Choroid plexus epithelial cell (primary cell): ENCODE measurements at places on chromosomes 12 and 14.

GRCh38 chr14:86625637-86626036, 1095.7 kb downstream of the FLRT2 start:
- no peak for DNase-seq

DNA sequence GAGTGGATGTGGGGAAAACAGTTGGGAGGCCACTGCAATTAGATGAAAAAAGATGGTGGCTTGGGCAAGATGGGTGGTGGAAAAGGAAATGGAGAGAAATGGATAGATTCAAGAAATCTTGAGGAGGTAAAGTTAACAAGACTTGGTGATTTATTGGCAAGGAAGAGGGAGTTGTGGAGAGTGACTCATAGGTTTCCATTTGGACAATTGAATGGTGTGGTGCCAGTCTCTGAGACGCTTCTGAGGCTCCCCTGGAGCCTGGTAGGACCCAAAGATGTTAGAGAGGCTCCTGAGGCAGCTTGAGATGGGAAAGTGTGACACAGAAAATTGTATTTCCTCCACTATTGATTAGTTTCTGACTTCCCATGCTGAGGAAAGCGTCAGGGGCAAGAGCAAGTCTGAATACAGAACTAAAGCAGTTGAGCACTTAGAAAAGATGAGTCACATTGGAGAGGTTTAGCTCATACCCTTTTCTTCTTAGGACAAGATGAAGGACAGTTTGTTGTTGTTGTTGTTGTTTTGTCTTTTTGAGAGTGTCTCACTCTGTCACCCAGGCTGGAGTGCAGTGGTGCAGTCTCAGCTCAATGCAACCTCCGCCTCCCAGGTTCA, 4.5 kb downstream of the PRPF40B start:
- DNase-seq, result peak; percentile 32

DNA sequence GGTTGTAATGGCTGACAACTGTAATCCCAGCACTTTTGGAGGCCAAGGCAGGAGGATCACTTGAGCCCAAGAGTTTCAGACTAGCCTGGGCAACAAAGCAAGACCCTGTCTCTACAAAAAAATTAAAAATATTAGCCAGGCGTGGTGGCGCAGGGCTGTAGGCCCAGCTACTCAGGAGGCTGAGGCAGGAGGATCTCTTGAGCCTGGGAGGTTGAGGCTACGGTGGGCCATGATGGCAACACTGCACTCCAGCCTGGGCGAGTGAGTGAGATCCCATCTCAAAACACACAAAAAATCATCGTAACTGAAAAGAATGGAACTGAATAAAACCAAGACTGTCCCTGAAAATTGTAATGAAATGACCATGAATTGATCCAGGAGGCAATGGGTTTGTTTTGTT, 6.1 kb downstream of the CAMKK2 start:
- DNase-seq, result no peak

GRCh38 chr12:2854669-2855453, 2.0 kb downstream of the TEX52 start:
- no peak for DNase-seq

DNA sequence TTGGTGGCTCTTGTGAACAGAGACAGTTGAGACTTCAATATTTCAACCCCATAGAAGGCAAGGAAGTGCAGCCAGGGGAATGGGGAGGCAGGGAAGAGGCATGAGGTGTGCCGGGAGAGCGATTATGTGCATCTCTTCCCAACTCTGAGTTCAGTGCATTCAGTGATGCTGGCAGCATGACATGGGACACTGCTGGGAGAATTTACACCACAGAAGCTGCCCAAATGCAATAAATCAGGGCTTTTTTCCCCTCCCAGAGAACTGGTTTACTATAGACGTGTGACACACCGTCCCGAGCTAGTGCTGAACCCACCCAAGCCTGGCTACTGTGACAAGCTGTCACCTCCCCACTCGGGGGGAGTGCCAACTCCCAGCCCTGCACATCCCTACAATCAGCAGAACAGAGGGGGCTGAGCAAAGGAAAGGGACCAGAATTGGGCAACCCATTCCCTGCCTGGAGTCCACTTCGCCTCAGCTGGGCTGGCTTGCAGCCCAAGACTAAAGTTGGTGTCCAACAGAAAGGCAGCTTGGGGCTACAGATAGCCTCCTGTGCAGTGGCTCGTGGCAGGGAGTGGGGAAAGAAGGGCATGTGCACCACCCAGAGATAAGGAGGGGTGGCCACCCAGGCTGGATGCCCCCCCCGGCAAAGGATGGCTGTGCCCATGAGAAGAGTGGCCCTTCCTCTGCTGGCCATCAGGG, 16.7 kb downstream of the AHSA1 start:
- no peak for DNase-seq

DNA sequence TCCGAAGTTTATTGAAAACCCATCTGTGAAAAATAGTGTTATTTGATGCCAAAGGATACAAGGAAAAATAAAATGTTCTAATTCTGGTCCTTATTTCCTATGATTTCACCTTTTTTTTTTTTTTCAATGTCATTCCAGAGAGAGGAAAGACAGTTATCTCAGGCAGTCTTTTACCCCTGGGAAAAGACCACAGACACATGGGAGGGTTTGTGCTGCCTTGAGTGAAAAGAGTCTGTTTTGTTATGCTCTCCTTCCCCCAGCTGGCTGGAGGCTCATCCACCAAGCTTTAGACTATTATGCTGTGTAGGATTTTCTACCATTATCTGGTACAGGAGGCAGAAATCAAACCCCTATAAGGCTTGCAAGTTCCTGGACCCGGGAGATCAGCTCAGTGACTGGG, 151.8 kb downstream of the CRADD start:
- peak; percentile 46 for DNase-seq

DNA sequence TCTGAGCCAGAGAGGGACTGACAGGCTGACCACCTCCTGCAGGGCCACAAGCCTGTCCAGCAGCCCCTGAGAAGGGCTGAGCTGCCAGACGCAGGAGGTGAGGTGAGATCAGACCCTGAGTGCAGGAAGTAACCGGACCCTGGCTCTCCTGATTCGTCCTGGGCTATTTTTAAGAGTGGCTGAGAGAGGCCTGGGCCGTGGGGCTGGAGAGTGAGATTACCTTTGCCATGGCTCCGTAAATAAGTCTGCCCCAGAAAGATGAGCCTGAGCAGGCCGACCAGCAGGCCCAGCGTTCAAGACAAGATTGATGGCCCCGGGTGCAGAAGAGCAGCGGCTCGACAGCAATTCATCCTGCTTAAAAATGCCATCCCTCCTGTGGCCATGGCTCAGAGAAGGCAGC, 54.2 kb downstream of the SPTB start:
- DNase-seq, result no peak

DNA sequence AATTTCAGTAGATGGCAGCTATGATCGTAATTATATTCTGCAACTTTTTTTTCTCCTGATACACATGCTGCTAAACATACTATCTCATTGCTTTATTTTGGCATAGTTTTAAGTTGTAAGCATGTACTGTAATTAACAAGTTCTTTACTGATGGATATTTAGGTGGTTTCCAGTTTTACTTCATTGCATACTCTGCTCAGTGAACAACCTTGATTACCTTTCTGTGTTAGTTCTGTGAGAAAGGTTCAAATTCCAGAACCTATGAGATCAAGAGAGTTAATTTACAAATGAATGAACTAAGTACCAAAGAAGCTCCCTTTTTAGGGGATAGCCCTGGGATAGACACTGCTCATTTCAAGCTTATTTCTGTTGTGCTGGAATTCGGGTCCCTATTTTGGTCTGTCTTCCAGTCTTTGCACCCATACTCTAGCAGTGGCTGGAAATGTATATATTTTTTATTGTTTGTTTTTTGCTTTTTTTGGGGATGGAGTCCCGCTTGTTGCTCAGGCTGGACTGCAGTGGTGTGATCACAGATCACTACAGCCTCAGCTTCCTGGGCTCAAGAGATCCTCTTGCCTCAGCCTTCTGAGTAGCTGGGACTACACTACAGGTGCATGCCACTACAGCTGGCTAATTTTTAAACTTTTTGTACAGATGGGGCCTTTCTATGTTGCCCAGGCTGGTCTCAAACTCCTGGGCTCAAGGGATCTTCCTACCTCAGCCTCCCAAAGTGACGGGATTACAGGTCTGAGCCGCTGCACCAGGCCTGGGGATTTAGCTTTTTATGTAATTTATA, 10.6 kb downstream of the PAPOLA start:
- DNase-seq, result no peak

GRCh38 chr12:101407049-101407435, 530 bp downstream of the ARL1 start:
- peak; percentile 54 for DNase-seq

GRCh38 chr12:106684497-106684896, 90.0 kb upstream of the RIC8B start:
- DNase-seq, result no peak

GRCh38 chr14:51208982-51209381, 31.1 kb upstream of the TMX1 start:
- no peak for DNase-seq

DNA sequence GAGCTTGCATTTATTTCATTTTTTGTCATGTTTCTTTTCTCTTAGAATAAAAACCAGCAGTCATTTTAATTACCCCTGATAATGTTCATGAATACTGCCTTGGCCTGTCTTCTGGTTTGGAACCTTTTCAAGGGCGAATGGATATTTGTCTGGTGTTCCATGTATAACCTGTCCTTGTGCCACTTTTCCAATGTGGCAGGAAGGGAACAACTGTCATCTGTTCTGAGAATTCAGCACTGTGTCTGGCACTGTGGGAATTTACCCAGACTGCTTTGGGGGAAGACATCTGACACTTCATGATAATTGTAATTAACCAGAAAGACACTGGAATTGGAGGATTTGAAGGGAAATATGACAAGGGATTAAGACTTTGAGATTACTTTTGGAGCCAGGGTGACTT, 352.8 kb downstream of the APAF1 start:
- DNase-seq, result no peak

- DNase-seq, result no peak
These were observed 10.3 kb downstream of the KRT75 start for GRCh38 chr12:52423661-52424500.

DNA sequence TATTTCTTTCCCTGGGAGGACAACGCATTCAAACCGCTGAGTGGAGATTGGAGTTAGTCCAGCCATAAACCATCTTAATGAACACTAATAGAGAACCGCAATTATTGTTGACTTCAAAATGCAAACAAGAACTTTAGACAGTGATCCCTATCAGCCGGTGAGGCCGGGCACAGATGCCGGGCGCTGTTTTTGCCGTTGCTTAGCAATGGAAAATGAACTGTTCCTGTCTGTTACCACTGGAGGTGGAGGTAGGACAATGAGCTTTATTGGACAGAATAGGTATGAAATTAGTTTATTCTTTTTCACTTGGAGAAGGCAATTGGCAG, 216.8 kb downstream of the TTC8 start:
- no peak for DNase-seq

DNA sequence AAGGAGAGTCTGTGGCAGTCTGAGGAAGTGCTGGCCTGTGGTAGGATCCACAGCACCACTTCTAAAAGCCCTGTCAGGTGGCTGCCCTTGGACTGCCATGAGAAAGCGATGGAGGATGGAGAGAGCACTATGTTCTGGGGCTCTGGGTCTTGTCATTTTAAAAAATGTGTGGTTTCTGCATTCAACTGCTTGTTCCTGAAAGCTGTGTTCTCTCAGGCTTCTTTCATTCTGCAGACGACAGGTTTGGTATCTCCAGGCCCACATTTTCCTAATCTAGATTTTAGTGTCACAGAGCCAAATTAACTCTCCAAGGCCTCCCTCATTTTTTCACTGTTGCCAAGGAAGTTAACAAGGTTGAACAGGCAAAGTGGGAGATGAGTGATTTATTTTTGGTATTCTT, 10.5 kb downstream of the OVCH1 start:
- no peak for DNase-seq

DNA sequence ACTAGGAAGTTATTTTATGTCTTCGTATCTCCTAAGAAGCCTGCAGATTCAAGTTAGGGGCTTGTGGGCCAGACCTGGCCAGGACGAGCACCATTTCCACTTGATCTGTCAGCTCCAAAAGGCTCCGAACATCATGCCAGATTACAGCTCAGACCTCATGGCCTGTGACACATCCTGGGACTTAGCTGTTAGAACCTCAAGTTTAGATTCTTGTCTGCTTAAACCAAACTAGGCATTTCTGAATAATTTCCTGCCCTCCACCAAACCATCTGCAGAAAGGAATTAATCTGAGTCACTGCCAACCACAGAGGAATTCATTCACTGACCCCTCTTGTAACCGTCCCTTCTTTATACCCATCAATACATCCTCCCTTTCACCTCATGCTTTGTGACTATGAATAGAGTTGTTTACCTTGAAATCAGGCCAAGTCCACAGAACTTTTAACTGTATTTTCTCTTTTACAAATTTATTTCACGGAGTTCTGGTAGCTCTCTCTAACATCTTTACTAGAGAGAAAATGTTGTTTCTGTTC, 120.3 kb downstream of the FBXL14 start:
- peak; percentile 97 for DNase-seq

DNA sequence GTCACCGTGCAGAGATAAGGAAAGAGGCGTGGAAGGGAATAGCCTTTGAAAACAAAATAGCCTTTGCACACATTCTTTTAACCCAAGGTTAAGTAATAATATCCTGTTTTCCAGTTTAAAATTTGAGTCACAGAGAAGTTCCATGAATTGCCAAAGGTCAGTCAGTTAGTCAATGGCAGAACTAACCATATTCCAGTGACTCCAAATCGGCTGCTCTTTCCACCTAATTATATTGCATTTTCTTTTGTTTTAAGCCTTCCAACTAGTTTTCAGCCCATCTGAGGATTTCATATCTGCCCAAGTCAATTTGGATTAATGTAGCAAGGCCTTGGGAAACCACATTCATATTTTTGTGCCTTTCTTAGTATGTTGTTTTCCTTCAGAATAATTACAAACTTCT, 373.0 kb downstream of the CCDC91 start:
- DNase-seq, result peak; percentile 14

DNA sequence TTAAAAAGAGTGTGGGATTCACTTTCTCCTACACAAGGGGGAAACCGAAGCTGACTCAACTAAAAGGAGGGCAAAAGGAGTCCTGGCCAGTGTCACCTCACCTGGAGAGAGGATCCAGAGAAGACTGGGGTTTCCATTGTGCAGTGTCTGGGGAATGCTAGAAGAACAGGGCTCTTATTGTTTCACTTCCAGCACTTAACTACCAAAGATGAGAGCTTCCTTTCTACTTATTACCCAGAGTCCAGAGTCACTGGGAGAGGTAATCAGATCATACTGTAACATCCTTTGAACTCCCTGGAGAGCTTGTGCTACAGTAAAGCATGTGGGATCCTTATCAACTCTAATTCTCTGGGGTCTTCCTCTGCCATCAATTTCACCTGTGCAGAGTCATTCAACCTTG, 148.4 kb upstream of the BCL2L14 start:
- no peak for DNase-seq

DNA sequence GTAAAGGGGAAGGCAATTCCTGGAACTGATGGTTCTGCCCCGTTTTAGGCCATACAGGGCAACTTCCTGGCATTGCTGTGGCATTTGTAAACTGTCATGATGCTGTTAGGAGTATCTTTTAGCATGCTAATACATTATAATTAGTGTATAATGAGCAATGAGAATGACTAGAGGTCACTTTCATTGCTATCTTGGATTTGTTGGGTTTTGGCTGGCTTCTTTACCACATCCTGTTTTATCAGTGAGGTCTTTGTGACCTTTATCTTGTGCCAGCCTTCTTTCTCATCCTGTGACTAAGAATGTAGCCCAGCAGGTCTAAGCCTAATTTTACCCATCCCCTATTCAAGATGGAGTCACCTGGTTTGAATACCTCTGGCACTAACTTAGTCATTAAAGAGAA, 51.2 kb downstream of the TESPA1 start:
- peak; percentile 8 for DNase-seq

- DNase-seq, result peak; percentile 69
These were observed 33.7 kb downstream of the CKB start for GRCh38 chr14:103488960-103489359.
